CMK (cell line): ENCODE measurements at places on chromosomes 2 and 18.
A peak's percentile ranks its signal among the peaks of the same experiment; 100 is the strongest.

DNA sequence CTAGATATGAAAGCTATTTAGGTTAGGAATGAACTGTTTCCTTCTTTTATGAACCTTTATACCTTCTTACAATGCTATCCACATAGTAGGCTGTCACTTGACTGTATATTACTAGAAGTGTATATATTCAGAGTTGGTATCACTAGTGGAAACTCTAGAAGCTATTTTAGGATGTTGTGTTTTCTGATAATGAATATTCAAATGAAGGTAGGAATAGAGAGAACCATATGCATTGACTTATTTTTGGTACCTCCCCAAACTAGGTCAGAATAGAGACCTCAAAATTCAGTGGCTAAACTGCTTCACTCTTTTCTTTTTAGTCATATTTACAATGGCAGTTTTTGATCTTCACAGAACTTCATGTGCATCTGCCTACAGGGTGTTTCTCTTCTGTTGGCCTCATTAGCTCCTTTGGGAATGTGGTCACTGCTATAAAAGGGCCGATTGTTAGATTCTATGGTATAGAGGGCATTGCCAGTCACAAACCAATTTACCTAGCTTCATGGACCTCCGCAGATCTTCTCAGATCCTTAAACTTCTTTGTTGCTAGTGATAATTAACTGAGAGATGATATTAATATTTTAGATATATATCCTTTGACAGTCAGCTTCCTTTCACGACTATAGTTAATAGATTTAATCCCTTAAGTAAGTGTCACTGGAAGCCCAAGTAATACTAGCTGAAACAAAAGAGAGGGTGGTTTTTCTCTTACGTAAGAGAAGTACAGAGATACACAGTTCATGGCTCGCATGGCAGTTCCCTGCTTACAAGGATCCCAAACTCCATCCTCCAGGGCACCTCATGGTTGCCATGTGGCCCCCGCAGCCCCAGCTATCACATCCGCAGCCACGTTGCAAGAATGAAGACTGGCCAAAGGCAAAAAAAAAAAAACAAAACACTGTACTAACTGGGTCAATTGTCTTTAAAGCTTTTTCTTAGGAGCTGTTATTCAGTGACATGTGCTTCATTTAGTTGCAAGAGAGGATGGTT lies 61.0 kb downstream of the TSPYL6 start:
- DNase-seq, result no peak

DNA sequence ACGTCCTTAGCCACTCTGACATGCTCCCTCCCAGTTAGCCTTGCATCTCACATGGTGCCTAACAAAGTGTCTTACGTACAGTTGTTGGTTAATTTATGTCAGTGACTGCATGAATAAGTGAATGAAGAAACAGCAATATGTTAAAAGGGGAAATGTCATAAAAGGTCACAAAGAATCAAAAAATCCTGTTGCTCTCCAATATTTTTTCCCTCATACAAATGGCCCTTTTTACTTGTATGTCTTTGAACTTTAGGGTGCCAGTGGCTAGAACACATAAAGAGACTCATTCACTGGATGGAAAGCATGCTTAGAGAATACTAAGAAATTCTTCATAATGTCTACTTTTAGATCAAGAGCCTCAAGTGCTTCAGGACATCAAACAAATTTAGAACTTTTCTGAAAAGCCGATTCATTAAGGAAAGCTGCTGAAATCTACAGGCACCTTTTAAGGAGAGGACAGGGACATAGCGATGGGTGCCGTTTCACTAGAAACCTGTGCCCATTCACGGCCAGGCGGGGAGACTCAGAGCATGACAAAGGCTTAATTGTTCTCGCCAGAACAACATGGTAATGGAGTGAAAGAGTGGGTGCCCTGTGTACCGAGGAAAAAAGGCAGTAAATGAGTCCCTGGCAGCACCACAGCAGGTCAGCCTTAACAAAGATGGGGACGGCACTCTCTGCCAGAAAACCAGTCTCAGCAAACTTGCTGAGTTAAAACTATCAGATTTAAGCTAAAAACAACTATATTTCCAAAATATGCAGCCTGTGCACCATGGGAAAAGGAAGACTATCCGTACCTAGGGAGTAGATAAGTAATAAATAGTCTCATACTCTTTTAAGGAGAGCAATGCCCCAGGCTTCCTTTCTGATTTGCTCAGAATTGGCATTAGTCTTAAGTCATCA lies 71.6 kb upstream of the SPTBN1 start:
- DNase-seq, result no peak

GRCh38 chr2:41234093-41234492 lies 782.2 kb upstream of the SLC8A1 start:
- DNase-seq, result no peak

DNA sequence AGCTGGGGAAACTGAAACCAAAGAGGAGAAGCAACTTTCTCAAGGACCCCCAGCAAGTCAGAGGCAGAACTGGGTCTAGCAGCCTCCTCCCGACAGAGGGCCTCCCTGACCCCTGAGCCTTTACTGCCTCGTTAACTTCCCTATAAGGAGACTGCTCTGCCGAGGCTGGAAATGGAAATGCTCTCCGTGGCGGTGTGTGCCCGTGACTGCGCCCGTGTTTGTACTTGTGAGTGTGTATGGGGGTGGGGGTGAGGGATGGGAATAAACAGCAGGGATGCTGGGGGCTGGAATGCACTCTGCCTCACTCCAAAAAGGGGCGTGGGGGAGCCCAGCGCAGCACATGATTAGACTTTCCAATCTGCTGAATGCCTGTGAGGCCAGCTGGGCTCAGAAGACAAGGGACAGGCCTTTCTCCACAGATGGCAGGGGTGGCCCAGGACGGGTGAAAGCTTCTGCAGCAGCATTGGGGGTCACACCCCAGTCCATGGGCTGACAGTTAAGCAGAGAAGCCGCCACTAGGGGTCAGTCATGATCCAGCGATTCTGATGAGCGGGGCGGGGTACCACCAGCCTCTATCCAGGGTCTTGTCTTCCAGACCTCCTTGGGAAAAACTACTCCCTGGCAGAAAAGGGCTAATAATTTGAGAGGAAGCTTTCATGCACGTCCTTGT lies 26.8 kb downstream of the MPHOSPH10 start:
- DNase-seq, result peak; percentile 27

DNA sequence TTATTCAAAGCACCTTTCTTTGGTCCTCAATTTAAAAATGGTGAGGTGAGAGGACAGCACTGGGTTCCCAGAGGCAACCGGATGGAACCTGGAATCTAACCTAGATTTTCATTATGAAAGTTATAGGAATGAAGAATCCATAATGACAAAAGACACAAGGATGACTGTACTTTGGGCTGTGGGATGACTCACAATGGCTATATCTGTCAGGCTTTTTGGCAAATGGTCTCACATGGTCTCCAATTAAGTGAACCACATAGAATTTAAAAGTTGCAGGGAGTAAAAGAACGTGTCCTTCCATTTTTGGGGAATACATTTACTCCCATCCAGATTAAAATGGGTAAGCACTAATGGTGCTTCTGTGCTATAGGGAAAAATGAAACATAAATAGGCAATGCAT lies 31.8 kb upstream of the LYPD1 start:
- no peak for DNase-seq

- DNase-seq, result no peak
These were observed 8.3 kb downstream of the OSR1 start for GRCh38 chr2:19349911-19350677.

DNA sequence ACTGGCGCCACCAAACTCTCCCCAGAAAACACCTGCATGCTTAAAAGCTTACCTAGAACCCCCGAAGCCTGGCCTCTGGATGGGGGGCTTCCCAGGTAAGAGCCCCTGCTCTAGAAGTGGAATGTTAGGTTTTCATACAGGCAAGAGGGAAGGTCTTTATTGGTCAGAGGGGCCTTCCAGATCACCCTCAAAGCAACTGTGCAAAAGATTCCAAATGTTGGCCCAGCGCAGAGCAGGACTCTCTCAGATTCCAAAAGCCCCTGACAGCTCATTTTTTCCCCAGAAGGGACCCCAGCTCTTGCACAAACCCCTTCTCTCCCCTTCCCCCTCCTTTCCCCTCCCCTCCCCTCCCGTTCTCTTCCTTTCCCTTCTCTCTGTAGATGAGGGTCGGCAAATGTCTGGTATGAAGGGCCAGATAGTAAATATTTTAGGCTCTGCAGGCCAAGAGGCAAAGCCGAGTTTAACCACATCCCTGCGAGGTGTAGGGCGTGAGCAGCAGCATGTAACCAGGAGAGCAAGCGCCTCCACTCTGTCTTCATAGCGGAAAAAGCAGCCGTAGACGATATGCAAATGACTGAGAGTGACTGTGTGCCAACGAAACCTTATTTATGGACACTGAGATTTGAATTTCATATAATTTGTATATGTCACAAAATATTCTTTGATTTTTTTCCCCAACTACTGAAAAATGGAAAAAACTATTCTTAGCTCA lies 116.9 kb downstream of the SMAD7 start:
- DNase-seq, result no peak

- DNase-seq, result peak; percentile 88
These were observed 5.8 kb downstream of the NT5DC4 start for GRCh38 chr2:112726487-112727190.

- DNase-seq, result no peak
These were observed 173.0 kb upstream of the ALKAL2 start for GRCh38 chr2:460861-461260.

GRCh38 chr2:169329688-169330554 lies 32.4 kb downstream of the LRP2 start:
- no peak for DNase-seq

DNA sequence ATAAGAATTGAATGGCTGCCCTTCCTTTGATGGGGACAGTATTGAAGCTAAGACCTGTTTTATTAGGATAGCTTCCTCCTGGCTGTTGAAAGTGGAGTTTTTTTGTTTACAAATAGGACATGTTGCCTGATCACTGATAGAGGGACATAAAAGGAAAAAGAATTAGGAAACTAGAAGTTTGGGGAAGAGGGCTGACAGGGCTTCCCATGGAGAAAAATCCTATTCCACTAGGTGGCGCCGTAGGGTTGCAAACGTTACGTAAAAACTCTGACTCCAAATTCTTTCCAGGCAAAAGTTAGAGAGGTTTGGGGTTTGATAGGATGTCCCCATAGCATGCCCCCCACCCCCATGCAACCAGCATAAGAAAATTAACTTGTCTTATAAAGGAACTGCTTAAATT lies 11.1 kb upstream of the RBFA start:
- DNase-seq, result peak; percentile 29

- no peak for DNase-seq
These were observed 830.6 kb downstream of the SLC4A3 start for GRCh38 chr2:220458051-220458450.

- DNase-seq, result no peak
These were observed 56.1 kb upstream of the LYPD1 start for GRCh38 chr2:132726155-132726554.
